Daoy (cell line): ENCODE measurements at places on chromosomes 1 and 21. TPM values are rescaled to one million over a fixed set of nuclear protein-coding genes. Genes with fewer than 3 reads are reported as not detected.

IGSF8 gene
- total RNA-seq = 26.0 and 27.6 TPM in 2 replicates

SPRR4 gene
- not detected in 2 replicates for total RNA-seq

CAMK2N1 gene
- total RNA-seq = 2.2 and 5.4 TPM in 2 replicates

CD46 gene
- total RNA-seq = 51.0 and 57.2 TPM in 2 replicates

NKAIN1 gene
- 0.27 and 0.63 TPM in 2 replicates for total RNA-seq

TACSTD2 gene
- total RNA-seq = 0.06 TPM in 1 of 2 replicates, not detected in the other

SLC45A1 gene
- total RNA-seq = 0.06 and 0.34 TPM in 2 replicates

RBP7 gene
- not detected in 2 replicates for total RNA-seq

FGR gene
- total RNA-seq = not detected in 2 replicates

LZIC gene
- 41.3 and 55.6 TPM in 2 replicates for total RNA-seq

FCRLA gene
- 0.51 TPM in 1 of 2 replicates, not detected in the other for total RNA-seq

GFI1 gene
- total RNA-seq = 0.06 and 0.30 TPM in 2 replicates

GRCh38 chr1:191026828-191027227, 549.2 kb upstream of the BRINP3 start:
- DNase-seq = no peak

DNA sequence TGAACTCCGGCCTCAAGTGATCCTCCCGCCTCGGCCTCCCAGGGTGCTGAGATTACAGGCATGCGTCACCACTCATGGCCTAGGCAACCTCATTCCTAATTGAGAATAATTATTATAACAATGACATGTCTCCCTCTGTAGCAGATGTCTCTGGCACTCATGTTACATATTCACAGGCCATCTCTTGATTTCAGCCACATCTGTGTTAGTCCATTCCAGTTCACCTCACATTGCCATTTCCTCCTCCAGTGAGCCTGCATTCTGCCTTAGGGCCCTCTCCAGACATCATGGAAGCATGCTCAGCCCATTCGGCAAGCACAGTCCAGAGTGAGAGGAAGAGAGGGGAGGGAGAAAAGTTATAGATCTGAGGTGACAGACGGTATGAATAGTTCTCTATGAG, 32.5 kb downstream of the CDKN2C start:
- no peak for DNase-seq

GRCh38 chr1:221716713-221717484, 25.0 kb downstream of the DUSP10 start:
- DNase-seq = no peak

- no peak for DNase-seq
Measured at GRCh38 chr1:95641386-95641785, 407.4 kb downstream of the RWDD3 start.

- DNase-seq = no peak
Measured at GRCh38 chr1:55257958-55258357, 42.8 kb upstream of the USP24 start.

DNA sequence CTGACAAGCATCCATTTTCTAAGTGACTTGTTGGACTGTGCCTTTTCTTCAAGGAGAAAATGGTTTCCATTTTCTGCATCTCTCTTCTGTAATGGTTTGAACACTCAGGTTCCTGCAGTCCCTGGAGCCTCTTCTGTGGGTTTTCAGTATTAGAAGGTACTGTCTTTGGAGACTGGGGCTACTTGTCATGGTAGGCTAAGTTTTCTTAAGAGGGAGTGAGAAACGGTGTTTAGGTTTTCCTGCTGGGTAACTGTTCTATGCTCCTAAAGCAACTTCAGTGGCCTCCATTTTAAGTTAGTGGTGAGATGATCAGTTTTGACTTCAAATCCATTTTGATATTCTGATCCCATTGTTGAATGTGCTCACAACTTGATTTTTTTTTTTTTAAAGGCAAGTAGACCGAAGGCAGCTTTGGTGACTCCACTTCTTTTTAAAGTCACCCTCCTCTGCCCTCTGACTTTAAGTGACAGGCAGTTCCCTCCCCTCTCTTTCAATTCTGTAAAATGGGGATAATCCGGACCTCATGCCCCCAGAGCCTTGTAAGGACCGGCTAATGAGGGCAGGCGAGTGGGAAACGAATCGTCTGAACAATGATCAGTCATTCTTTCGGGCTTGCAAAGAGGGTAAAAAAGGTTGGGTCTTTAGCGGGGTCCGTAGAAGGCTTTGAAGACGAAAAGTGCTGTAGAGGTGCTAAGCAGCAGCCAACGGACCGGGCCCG, 1.0 kb upstream of the ARID1A start:
- DNase-seq = no peak

DNA sequence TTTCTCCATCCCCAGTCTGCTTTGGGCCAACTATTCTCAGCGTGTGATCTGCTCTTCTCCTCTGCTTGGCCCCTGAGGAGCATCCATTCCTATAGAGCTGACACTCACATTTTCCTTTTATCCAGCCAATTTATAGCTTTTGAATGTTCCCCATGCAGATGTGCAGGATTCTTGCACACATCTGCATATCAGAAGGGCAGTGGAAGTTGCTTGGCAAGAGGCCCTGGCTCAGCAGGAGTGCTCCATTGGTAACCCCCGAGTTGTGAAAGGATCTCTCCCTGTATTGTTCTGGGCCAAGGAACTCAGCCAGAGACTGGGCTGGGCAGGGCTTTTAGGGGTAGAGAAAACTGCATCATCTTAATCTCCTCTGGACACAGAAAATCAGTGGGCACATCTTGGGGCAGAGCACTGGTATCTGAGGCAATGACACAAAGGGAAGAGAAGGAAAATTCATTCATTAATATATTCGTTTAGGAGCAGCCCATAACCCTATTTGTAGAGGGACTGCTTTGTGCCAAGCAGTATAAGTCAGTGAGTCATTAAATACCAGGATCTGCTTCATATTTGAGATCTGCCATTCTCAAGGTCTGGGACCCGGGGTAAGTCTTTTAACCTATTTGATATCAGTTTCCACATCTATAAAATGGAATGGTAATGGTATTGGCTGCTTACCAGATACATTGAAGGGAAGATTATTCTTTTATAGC, 31.0 kb upstream of the BEND5 start:
- DNase-seq = no peak

GRCh38 chr1:145714524-145715111, 4.7 kb upstream of the CD160 start:
- DNase-seq = no peak

GRCh38 chr1:152034324-152034653, 2.5 kb downstream of the S100A11 start:
- DNase-seq = no peak

DNA sequence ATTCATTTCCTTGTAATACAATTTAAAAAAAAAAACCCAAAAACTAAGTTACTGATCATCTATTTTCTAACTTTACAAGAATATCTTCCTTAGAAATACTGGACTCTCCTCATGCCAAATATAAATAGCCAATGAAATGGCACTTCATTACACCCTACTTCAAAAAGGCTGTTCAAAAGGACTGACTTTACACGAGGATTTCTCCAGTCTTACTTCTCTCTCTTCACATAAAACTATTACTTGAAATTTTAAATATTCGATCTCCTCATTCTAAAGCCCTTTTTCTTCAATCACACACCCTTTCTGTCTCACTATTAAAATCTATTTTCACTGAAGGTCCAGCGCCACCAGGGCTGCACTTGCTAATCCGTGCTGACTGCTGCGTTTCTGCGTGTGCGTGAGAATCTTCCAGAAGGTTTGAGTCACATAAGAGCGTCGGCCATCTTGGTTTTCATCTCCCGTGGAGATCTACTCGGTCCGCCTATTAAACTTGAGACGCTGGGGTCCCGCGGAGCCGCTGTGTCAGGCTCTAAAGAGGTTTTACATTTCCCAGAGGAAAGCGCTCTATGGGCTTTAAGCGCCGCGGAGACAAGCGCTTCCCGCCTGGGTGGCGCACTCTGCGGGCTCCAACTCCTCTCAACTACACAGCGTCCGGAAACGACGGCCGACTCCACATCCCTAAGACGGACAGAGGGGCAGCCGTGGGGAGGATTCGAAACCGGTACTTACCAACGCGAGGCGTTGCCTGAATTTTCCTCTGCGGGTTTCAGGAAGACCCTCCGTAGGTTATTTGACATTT, 631 bp downstream of the LRIF1 start:
- DNase-seq = peak; percentile 80

DNA sequence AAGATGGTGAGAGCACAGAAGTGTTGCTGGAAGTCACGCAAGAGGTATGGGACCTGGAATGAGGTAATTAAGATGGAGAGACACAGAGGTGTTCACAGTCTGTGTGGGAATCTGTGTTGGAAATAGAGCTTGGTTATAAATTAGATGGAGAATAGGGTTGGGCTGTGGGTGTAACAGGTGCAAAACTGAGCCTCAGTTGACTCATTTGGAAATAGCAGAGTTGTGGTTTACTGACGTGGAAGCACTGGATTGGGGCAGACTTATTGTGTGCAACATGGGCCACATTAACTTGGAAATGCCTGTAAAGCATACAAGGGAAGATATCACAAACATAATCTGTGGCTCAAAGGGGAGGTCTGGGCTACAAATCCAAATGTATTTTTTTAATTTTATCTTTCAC, 13.0 kb downstream of the CAMSAP2 start:
- DNase-seq = no peak

DNA sequence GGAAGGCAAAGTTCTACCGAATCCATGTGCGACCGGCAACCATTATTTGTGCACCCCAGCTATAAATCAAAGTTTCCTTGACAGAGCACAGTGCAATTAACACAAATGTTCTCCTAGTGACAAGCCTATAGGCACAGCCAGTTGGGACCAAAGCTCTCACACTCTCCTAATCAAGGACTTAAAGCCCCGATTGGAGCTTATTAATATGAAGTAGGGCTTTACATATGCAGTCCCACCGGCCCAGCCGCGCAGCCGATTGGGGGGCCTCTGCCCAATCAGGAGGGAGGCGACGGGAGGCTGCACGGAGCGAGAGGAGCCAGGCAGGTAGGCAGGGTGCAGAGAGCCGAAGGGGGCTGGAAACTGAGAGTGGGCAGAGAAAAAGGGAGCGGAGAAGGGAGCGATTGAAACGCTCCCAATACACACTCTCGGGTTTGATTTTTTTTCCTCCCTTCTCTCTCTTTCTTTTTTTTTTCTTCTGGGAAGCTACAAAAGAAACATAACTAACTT, at the start of gene ESRRG:
ESRRG (minus strand) TSS at position 156 of the 507 bp plus-strand sequence; CDS start at position 26, 130 bp downstream.
- peak; percentile 78 for DNase-seq

- DNase-seq = no peak
Measured at GRCh38 chr1:59258412-59259032, 38.4 kb upstream of the FGGY start.

- DNase-seq = no peak
Measured at GRCh38 chr1:181099152-181100014, 10.9 kb downstream of the IER5 start.

DNA sequence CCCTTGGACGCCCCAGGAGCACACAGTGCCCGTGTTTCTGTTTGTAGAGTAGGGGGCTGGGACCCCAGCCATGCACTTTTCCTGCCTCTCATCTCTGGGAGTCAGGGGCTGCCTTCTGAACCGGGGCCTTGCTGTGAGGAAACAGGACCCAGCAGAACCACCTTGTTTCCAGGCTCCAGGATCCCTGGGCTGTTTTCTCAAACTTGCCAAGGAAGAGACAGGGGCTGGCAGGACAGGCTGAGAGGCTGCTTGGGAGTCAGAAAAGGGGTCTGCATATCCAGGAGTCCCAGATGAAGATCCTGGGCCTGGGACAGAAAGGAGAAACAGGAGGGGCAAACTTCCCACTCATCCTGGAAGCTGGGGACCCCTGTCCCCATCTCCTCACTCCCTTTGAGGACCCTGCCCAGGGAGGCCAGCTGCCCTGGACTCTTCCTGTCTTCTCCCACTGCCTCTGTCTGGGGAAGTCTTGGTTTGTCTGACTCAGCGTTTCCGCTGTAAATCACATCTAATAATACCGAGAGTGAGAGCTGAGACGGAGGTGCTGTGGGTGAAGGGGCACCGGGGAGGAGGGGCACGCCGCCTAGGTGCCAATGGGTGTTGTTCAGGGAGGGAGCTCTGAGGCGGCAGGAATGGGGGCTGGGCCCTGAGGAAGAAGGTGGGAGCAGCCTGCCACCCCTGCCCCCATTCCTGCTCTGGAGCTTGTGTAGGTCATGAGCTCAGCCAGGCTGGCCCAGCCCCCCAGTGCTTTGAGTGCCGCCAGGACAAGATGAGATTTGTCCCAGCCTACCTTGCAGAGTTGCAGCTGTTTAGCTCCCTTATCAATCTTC, 16.7 kb downstream of the POU3F1 start:
- peak; percentile 92 for DNase-seq

- no peak for DNase-seq
Measured at GRCh38 chr1:184219414-184219813, 167.4 kb upstream of the C1orf21 start.

- DNase-seq = no peak
Measured at GRCh38 chr1:28864695-28865094, 49.7 kb upstream of the EPB41 start.

GRCh38 chr1:20102875-20103274, 16.5 kb downstream of the PLA2G2D start:
- peak; percentile 16 for DNase-seq

DNA sequence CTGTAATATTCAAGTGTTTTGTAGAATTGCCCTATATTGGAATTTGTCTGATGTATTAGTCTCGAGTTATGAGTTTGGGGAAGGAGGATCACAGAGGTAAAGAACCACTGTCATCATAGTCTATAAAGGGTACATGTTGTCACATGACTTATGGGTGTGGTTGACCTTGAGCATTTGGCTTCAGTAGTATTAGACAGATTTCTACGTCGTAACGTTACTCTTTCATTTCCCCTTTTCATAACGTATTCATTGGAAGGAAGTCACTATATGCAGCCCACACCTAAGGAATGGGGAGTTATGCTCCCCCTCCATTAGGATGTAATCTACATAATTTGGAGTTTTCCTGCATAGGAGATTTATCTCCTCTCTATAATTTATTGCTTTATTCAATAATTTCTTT, 110.1 kb upstream of the VAV3 start:
- DNase-seq = no peak

GRCh38 chr1:113859478-113860175, 11.9 kb downstream of the PTPN22 start:
- DNase-seq = no peak

DNA sequence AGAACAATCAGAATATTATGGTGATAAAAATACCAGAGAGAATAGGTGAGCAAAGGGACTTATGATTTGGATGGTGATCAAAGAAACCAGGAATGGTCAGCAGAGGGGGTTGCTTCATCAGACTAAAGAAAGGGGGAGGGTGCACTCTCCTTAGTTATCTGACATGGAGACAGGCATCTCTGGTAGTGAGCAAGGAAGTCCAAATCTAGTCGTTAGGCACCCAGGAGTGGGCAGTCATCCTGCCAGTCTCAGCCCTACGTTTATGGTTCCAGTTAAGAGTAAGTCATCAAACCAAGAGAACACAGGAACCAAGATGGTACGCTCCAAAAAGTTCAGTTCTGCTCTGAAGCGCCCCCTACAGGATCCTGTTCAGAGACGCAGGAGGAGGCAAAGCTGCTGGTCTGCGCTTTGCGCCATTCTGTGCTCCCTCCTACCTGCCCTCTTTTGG, 28.6 kb downstream of the EBNA1BP2 start:
- DNase-seq = peak; percentile 47

DNA sequence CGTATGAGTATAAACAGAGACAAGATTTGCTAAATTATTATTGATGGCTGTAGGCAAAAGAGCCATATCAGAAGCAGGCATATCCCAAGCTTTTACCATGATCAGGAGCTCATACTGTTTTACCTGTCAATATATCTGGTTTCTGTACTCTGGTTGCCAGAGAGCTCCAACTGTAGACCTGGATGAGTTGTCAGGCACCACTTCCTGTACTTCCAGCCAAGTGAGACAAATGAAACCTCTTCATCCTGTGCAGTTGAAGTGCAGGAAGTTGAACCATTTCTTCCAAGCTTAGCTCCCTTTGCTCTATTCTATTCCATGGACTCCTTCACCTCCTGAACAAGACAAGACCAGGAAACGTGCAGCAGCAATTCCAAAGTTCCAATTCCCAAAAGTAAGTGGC, 115.6 kb downstream of the ZNF281 start:
- DNase-seq = peak; percentile 26
